ENCODE measurements at places on chromosomes 1 and 21. TPM values are rescaled to one million over a fixed set of nuclear protein-coding genes. Genes with fewer than 3 reads are reported as not detected.

- peak; percentile 5 for DNase-seq
Measured at GRCh38 chr1:158943059-158943458, 11.7 kb downstream of the PYHIN1 start.

GRCh38 chr1:17757426-17757825, 2.3 kb downstream of the ACTL8 start:
- DNase-seq = no peak

DNA sequence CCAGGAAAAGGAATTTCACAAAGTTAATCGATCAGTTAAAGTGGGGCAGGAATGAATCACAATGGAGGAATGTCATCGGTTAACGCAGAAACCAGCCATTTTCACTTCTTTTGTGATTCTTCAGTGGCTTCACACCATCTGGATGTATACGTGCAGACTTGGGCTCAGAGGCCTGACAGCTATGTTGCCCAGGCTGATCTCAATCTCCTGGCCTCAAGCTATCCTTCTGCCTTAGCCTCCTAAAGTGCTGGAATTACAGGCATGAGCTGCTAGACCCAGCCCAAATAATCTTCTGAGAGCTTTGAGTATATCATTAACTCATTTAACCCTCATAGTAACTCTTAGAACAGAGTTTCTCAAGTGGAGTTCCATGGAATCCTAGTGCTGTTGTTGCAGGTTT, 126.5 kb upstream of the VANGL1 start:
- no peak for DNase-seq

DNA sequence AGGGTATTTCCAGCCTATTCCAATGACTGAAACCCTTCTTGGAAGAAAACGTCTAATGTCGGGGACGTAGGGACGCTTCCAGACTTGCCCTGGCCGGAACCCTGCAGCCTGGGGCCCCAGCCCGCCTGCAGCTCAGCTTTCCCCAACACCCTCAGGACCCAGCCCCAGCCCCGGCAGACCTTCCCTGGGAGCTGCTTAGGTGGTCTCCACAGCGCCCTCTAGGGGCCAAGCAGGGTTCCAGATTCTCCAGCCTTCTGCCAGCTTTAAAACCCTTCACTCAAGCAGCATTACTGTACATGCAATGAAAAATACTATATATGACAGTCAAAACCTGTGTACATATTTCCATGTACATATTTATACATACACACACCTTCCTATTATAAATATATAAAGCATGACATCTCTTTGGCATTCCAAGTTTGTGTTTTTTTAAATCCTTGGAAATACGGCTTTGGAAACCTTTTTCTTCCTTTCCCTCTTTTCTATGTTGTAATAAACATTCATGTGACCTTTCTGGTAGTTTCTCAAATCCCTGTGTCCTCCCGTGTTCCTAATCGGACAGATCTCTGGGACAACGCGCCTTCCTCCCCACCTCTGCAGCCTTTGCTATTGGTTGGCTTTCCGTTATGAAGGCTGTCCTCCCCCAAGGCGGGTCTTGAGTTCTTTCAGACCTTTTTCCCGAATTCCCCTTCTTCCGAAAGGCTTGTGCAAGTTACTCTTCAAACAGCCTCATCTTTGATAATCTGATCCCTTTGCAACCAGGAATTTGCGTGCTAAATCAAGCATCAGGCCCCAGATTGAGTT, 60.3 kb downstream of the STUM start:
- peak; percentile 86 for DNase-seq

- DNase-seq = no peak
Measured at GRCh38 chr1:241171991-241172390, 185.0 kb downstream of the RGS7 start.

GRCh38 chr1:39833621-39834385, 45.1 kb upstream of the BMP8B start:
- no peak for DNase-seq

DNA sequence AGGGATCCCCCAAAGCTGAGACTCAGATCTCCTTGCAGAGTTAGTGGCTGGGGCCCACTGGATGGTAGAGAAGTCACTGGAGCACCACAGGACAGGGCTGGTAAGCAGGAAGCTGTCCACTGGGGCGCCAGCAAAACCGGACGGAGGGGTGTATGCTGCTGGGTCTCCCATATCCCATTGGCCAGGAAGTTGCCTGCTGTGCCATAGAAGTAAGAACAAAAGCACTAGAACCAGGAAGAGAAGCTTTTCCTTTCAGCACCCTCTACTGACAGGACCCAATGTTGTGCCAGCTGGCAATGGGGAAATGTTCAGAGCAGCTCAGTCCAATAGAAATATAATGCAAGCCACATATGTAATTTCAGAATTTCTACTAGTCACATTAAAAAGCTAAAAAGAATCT, 146.6 kb downstream of the SPATA46 start:
- peak; percentile 53 for DNase-seq

DNA sequence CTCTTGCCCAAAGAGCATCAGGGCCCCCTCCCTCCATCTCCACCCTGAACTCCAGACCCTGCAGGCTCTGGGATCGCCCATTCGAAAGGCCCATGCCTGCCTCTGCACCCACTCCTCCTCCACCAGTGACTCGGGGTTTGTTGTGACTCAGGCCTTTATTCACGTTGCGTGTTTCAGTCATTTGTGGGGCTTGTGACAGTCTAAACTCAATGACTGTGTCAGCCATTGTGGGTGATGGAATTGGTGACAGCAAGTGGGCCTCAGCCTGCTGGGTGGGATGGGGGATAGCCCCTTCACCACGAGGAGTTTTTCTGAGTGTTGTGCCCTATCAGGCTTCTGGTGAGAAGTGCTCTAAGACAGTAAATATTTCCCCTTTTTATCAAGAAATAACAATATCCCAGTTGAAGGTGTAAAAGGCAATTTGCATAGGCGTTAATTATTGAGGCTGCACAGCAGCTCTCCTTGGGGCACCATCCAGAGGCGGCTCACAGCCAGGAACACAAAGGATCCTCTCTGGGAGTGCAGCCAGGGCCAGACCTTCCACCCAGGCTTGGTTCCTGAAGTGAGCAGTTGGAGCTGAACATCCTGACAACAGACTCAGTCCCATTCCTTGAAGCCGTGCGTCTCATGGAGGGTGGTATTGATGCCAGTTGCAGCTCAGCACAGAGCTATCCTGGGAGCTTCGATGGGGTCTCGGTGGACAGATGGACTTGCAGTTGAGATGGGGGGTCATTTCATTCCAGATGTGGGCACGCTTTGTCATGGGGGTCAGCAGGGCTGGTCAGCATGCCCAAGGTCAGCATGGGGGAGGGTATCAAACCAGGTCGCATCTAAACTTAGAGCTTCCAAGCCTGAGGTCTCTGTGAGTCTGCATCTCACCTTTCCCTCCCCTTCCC, 135.6 kb upstream of the CACNA1E start:
- no peak for DNase-seq

DNA sequence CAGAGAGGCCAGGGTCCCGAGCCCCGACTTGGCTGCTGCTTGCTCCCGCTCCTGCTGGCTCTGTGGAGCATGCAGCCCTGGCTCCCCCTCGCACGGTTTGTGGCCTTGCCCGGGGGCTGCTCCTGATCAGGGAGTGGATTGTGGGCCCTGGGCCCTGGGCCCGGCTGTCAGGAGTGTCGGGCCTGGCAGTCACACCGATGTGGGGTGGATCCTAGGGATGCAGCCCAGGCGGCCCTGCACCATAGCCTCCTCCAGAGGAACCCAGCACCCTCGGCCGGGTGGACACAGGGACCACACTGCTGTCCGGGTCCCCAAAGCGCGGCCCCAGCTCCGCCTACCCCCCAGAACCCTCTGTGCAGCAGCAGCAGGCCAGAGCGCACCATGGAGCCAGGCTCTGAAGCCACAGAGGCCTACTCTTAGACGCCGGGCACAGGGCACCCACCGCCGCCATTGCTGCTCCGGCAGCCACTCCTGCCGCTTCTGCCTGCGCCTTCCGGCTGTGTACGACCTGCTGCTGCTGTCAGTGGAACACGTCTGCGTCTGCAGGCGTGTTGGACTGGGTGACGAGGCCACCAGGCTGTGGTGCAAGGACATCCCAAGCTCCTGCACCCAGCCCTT, 9.4 kb downstream of the SLX9 start:
- DNase-seq = no peak

- DNase-seq = no peak
Measured at GRCh38 chr1:3079381-3080052, 10.5 kb downstream of the PRDM16 start.

- no peak for DNase-seq
Measured at GRCh38 chr1:227785094-227785804, 30.2 kb upstream of the PRSS38 start.

DNA sequence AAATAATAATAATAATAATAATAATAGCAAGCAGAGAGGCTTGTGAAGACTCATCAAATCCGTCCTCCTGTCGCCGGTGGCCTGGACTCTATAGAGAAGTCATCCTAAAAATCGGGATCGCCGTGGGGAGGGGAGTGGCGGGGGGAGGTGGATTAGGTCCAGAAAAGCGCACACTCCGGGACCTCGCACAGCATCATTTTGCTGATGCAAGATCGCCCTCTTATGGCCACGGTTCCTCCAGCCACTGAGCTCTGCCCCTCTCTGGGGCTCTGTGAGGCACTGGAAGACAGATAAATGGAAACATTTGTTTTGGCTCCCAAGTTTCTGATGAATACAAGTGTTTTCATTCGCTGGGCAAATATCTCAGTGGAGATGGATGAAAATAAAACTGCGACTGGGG, 612.0 kb downstream of the MATN1 start:
- DNase-seq = peak; percentile 71

DNA sequence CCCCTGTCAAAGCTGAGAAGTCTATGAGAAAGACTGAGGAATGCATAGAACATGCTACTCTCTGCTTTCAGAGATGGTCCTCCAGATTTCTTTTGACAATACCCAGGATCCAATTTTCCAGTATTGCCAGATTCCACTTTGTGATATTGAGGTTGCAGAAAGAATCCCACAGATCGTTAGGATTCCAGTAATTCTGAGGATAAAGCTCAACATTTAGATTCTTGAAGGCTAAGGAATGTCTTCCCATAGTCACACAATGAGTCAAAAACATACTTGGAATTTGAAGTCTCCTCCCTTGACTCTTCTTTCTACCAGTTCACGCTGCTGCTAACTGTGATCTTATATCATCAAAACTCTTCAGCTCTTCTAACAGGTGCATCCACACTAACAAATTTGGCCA, 57.1 kb downstream of the TNFSF18 start:
- DNase-seq = no peak

GRCh38 chr1:70719154-70719553, 308.1 kb downstream of the CTH start:
- no peak for DNase-seq

DNA sequence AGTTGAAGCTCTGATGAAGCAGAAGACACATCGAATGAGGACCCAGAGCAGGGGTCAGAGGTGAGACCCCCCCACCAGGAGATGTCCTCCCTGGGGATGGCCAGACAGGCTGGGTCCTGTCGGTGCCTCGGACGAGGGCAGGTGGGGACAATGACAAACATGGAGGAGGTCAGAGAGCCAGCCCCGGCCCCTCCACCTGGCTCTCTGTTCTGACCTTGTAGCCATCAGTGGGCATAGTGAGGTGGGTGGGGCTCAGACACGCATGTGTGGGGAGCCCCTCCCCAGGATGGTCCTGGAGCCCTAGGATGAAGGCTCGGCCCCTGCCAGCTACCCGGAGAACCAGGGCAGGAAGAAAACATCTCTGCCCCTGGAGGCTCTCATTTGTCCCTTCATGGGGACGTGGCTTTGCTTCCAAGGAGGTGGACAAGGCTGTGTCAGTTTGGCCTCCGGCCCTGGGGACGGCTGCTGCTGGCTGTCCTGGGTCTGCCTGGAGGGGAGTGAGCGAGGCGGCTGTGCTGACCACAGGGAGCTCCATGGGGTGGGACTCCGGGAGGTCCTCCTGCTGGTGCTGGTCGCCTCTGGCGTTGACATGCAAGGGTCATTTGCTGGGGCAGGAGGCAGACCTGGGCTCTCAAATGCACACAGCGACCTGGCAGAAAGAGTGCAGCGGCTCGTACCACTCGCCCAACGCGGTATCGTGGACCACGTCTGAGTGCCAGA, 2.6 kb downstream of the KRTAP10-6 start:
- DNase-seq = no peak

- no peak for DNase-seq
Measured at GRCh38 chr1:9990944-9991343, 6.1 kb upstream of the RBP7 start.

- DNase-seq = no peak
Measured at GRCh38 chr1:30616759-30617158, 106.6 kb downstream of the MATN1 start.

GRCh38 chr1:25049190-25049589, 119.1 kb upstream of the RUNX3 start:
- no peak for DNase-seq

DNA sequence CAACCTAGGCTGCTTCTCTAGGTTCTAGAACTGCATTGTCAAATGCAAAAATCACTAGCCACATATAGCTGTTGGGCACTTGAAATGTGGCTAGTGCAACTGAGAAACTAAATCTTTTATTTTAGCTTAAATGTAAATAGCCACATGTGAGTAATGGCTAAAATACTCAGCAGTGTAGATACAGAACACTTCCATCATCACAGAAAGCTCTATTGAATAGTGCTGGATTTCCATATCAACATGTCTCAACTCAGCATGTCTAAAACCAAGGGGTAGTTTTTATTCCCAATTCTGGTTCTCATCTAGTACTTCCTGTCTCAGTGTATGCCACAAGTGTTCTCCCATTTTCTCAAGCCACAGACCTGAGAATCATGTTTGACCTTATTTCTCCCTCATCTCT, 7.5 kb upstream of the TP53BP2 start:
- no peak for DNase-seq

DNA sequence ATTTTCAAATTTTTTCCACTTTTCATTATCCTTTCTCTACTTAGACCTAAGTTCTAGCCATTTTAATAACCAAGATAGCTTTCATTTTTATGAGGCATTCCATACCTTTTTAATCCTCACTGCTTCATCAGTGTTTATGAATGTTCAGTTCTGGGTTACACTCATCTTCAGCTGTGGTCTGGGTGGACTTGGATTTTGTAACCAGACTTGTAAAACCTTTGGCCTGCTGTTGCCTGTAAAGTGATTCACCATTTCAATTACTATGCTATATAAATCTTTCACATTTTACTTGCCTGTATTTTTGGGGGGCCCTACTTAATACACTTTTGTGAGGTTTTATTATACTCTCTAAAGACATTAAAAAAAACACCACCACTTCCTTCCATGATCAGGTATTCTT, 46.2 kb downstream of the USP25 start:
- peak; percentile 78 for DNase-seq

- DNase-seq = peak; percentile 95
Measured at GRCh38 chr1:201713086-201713810, 115.7 kb upstream of the IPO9 start.

DNA sequence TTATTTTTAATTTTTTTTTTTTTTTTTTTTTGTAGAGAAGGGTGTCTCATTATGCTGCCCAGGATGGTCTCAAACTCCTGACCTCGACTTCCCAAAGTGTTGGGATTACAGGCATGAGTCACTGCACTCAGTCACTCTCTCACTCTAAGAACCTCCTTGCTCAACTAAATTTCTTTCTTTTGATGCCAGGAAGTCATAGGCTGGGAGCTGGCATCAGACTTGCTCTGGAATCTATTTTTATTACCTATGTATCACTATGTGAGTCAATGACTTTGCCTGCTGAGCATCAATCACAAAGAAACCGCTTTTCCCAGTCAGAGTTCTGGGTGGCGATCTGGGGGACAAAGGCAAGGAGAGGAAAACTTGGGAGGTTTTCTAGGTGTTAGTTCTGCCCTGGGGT, 35.5 kb upstream of the PARP1 start:
- peak; percentile 97 for DNase-seq

GRCh38 chr1:168230709-168231108, 4.9 kb downstream of the SFT2D2 start:
- DNase-seq = peak; percentile 69

FCN3 gene
- not detected for total RNA-seq

KRTAP19-3 gene
- not detected for total RNA-seq

Data from PC-3 (cell line).